ENCODE measurements at places on chromosomes 6 and 20.

DNA sequence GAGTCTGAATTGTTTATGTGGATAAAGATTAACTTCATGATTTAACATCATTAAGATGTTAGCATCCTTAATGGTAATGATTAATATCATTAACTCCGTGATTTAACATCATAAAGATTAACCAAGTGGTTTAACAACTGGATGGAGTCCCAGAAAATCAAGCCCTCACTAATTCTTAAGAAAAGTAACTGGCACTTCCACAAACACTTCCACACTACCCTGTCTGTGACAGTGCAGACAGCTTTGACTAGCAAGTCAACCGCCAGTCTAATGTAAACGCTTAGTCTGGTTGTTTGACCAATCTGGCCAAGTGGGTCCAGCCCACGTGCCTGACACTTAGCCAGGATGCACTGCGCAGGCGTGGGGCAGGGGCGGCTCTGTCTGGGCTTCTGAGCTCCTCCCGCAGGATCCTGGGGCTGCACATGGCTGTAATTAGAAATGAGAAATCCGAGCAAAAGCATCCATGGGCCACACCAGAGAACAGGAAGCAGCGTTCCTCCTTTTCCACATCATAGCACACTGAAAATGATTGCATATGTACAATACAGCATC is 424.2 kb downstream of the FOXA2 start:
- no peak overlapping the region for H3K27ac ChIP-seq
- no peaks in the 10 kb centered on the region for H3K36me3 ChIP-seq

GRCh38 chr6:55917751-55918415 is 42.5 kb upstream of the BMP5 start:
- H3K4me1 ChIP-seq = no peaks in the 10 kb centered on the region
- H3K4me3 ChIP-seq = no peak overlapping the region
- no peaks in the 10 kb centered on the region for H3K27me3 ChIP-seq
- no peak for DNase-seq
- H3K36me3 ChIP-seq = no peaks in the 10 kb centered on the region

- H3K27me3 ChIP-seq = no peaks in the 10 kb centered on the region
- no peak overlapping the region for H3K4me3 ChIP-seq
- H3K4me1 ChIP-seq = no peaks in the 10 kb centered on the region
- no peak overlapping the region for H3K27ac ChIP-seq
- no peaks in the 10 kb centered on the region for H3K36me3 ChIP-seq
Measured at GRCh38 chr6:168150551-168151320, 71.7 kb upstream of the FRMD1 start.

DNA sequence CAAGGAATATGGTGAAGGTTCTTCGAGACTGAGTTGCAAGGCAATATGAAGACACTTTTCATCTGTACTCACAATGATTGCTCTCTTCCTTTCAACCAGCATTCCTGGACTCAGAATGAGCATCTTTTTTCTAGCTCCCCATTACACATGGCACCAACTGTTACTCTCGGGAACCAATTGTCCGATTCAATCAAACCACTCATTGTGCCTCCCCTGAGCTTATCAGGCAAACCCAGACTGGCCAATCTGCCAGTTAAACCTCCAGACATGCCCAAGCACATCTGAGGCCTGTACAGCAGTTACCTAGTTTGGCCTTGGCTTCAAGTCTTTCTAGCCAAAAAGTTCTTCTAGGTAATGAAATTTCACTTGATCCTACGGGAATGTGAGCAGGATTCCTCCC is 164.1 kb downstream of the ID4 start:
- no peaks in the 10 kb centered on the region for H3K4me1 ChIP-seq
- no peak for DNase-seq
- H3K27ac ChIP-seq = no peak overlapping the region

DNA sequence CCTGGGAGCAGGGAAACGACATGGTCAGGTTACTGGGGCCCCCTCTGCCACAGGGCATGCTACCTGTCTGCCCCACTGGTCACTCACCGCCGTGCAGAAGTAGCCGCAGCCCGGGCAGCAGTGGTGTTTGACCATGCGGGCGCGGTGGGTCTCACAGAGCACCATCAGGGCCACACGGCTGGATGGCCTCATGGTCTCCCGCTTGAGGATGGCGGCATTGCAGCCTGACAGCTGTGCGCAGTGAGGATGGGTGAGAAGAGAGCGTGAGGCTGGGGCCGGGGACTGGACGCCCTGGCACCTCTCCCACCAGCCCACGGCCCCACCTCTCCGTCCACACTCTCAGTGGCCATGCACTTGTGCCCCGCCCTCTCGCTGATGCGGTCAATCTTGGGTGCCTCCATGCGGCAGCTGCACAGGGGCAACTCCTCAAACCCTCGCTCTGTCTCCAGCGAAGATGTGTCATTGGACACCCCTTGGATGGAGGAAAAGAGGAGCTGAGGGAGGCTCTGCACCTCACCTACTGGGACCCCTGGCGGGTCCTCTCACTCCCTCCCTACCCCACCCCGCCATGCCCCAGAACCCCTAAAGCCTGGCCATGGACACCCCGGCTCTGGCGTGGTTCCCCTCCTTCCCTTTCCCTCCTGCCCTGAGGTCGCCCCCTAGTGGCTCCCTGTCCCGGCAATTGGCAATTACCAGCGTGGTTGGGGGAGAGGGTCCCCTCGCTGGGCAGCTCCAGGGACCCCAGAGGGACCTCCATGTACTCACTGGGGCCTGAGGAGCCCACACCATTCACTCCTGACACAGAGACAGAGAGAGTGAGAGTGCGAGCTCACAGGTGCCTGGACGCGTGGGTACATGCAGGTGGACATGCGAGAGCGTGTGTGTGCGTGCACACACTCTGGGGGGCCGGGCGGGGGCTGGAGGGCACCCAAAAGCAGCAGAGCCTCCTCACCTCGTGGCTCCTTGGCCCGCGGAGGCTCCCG is 8.9 kb downstream of the EHMT2 start:
- H3K36me3 ChIP-seq = peaks cover 71% of the 10 kb centered on the region
- no peak overlapping the region for H3K27ac ChIP-seq
- H3K4me1 ChIP-seq = no peaks in the 10 kb centered on the region
- H3K27me3 ChIP-seq = no peaks in the 10 kb centered on the region

DNA sequence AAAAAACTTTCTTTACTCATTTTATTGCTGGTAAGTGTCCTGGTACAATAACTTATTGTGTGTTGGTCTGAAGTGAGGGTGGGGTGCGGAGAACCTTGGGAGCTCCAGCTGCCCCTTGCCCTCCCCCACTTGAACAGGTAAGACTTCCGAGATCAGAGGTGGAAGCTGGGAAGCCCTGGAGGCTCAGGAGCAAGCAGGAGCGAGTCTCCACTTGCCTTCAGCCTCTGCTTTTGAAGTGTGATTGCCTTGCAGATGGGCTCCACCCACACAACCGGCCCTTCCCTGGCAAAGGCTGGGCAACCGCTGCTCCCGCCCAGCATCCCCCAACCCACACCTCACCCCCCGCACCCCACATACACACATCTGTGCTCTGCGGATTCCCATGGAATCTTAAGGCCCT is 179.6 kb downstream of the TFAP2C start:
- no peaks in the 10 kb centered on the region for H3K4me1 ChIP-seq
- no peak overlapping the region for H3K4me3 ChIP-seq
- H3K27ac ChIP-seq = no peak overlapping the region
- no peaks in the 10 kb centered on the region for H3K36me3 ChIP-seq
- DNase-seq = no peak
